ENCODE measurements at places on chromosomes 2 and 18.

- DNase-seq = no peak
Observed at GRCh38 chr2:228698963-228699362, 517.5 kb upstream of the SPHKAP start.

- no peak for DNase-seq
Observed at GRCh38 chr2:8538931-8539621, 142.8 kb upstream of the ID2 start.

DNA sequence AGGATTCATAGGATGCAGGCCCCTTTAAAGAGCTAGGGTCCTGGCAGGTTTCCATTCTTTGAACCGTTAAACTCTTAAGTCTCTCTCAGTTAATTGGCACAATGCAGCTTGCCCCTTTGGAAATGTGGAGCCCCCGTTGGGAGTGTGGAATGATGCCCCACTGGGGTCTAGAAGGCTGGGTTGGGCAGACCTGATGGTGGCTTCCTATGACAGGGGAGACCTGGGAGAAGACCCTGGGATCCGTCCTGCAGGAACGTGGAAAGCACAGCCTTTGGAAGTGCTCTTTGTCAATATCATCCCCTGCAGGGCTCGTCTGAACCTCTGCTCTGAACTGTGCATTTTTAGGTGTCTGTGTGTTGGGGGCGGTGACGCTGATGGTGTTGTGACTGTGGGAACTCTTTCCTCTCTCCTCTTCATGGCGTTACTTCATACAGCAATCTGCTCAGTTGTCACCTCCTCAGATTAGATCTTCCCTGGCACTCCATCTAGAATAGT lies 190.6 kb downstream of the MYCN start:
- DNase-seq = no peak

GRCh38 chr2:116513991-116514390 lies 1300.5 kb upstream of the DDX18 start:
- DNase-seq = no peak

DNA sequence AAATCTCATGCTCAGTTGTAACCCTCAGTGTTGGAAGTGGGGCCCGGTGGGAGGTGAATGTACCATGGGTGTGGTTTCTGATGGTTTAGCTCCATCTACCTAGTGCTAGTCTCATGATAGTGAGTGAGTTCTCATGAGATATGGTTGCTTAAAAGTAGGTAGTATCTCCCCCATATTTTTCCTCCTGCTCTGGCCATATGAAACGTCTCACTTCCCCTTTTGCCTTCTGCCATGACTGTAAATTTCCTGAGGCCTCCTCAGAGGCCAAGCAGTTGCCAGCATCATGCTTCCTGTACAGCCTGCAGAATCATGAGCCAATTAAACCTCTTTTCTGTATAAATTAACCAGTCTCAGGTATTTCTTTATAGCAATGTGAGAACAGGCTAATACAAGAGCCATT lies 62.8 kb upstream of the RNF152 start:
- DNase-seq = no peak

- no peak for DNase-seq
Observed at GRCh38 chr2:169928463-169928864, 101.2 kb downstream of the UBR3 start.

- DNase-seq = no peak
Observed at GRCh38 chr2:176435729-176436128, 166.5 kb downstream of the MTX2 start.

GRCh38 chr2:175318542-175318941 lies 137.0 kb upstream of the ATP5MC3 start:
- no peak for DNase-seq

GRCh38 chr18:5851998-5852397 lies 43.3 kb downstream of the TMEM200C start:
- no peak for DNase-seq

DNA sequence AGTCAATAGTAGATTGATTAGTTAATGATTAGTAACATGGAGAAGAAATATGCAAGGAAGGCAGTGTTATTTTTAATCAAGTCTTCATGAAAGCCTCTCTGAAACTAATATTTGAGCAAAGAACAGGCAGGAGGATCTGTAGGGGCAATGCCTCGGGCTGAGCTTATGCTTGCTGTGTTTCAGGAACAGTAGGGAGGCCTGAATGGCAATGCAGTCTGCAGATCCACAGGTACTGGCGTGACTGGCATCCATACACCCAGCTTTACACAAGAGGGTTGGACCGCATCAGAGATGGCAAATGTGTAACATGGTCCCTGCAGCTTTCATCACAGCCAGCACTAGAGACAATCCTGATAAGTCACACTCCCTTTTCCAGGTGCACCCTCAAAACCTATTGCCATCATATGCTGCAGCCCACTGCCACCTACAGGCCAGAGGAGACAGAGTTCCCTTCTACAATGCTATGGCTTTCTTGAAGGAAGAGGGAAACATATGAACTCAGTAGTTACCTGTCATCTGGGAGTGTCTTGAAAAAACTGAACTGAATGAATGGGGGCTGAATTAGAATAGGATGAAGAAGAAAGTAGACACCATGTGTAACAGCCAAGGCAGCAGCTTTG lies 582.4 kb upstream of the RAB6C start:
- DNase-seq = no peak

DNA sequence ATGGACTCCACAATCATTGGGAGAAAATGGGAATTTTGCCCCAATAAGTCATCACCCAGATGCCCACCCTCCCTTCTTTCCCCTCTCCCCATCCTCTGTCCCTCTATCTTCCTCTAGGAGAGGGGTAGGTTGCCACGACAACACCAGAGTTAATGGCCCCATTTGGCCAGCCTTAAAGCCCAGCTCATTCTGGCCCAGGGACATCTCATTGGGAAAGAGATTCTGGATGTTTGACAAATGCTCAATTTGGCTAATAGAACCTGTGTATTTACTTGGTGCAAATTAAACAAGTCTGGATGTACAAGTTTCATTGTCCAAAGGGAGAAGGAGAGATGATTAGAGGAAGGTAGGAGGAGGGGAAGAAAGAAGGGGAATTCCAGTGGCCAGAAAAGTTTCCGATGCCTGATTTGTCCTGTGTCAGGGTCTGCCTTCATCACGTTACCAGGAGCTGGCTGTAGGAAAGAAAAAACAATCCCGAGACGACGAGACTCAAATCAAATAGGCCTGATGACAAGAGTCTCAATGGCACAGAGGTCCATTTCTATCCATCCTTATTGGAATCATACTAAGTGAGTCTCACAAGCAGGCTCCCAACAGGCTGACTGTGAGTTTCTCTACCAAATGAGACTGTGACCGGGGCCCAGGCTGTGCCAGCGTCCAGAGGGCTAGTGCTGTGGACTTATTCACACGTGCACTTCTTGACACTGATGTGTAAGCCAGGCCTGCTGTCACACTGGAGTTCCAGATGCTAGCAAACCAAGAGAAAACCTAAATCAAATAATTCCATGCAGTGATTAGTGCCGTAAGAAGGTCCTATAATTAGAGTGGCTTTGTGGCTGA lies 265.2 kb upstream of the APCDD1 start:
- DNase-seq = no peak
